ENCODE measurements at places on chromosomes 2 and 18.

DNA sequence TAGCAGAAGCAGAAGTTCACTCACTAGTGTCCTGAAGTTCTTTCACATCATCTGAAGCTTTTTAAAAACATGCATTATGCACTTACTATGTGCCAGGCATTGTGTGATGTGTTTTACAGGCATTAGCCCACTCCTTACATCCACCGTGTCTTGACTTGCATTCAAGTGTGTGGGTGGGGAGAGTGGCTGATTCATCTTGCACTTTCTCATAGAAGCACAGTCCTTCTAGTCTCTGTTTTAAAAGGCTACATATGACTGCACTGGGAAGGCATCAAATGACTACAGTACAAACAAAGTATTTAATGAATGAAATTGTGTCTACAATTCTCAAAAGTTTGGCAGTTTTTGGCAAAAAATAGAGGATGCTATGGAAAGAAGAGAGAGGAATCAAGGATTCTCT lies 21.6 kb upstream of the DSC3 start:
- DNase-seq: no peak

GRCh38 chr18:55830544-55830943 lies 242.6 kb upstream of the TCF4 start:
- DNase-seq: no peak

DNA sequence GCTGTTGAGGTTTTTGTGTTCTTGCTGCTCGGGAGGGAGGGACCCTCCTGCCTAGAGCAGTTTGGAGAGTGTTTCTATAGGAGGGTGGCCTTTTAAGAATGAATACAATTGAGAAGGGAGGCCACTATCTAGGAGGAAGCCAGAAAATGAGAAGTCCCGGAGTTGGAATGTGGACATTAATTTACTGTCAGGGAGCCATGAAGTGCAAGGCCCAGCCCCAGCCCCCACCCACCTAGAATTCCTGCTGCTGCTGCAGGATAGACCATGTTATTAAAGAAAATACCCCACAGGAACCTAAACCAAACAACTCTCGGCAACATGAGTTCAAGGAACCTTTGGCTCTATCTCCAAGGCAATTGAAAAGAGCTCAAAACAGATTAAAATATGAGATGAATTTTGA lies 46.0 kb downstream of the ZBTB7C start:
- no peak for DNase-seq

- DNase-seq: no peak
These were observed 285.3 kb downstream of the SOX11 start for GRCh38 chr2:5977477-5977876.

DNA sequence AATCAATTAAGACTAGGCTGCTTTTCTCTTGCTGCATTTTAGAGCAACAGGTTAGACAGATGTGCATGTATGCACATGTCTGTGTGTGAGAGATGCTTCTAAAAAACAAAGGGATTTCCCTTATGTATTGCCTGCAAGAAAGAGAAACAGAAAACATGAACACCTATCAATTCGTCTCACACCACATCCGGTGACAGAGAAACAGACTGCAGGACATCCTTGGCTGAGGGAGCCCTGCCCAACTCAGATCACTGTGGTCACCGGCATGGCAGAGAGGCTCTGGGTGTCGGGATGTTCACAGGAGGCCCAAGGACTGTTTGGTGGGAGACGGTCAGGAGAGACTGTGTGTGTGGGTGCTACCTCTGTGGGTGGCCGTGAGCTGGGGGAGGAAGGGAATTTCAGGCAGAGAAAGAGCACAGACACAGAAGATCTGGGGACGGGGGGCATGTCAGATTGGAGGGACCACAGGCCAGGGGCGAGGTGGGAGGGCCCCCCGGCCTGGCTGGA lies 24.9 kb downstream of the FHL2 start:
- no peak for DNase-seq

- no peak for DNase-seq
These were observed 167.8 kb downstream of the PRPF40A start for GRCh38 chr2:152549423-152549822.

DNA sequence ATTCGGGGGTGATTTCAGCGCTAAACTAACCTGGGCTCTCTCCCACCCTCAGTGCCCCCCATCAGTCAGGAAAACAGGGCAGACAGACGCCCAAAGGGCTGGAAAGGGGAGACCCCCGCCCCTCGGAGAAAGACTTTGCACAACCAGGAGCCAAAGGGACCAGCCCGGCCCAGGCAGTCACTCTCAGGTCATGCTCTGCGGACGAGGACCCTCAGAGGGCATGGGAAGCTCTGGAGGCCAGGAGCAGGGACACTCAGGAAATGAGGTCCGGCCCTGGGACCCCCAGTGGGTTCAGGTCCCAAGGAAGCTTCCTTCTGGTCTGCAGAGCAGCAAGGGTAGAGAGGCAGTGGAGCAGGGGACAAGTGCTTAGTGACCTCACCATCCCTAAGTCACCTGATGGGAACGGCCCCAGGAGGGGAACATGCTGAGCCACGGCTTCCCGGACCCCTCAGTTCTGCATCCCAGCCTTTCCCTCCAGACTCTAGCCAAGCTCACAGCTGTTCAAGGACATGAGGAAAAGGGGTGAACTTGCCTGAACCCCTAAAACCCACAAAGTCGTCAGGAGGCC lies 88.0 kb upstream of the GPC1 start:
- DNase-seq: no peak

GRCh38 chr18:77634494-77634893 lies 384.8 kb downstream of the GALR1 start:
- DNase-seq: no peak

DNA sequence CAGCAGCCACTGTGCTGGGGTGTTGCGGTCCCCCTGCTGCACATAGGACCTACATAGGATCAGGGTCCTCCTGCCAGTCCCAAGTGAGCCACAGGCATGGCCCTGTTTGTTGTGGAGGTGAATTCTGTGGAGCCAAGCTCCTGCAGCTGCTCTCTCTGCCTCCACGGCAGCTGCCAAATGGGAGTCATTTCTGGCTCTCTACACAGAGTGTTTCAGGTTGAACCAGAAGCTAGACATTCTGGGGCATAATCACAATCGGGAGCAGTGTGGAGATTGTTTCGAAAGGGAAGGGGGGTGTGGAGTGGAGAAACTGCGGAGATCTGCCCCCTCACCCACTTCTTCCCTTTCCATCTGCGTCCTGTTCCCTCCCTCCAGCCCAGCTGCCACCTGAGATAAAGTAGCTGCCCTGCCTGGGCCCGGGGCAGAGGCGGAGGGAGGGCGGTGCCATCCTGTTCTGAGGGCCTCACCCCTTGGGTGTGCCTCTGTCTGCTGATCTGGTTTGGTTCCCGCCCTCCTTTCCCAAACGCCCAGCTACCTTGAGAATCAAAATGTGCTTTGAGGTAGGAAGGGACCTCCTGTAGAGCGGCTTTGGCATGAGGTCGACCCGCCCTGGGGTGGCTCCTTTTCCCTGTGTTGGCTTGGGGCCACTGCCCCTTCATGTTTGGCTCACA lies 139.4 kb downstream of the WDSUB1 start:
- no peak for DNase-seq

- DNase-seq: no peak
These were observed 366.4 kb upstream of the FSIP2 start for GRCh38 chr2:185372188-185372587.

DNA sequence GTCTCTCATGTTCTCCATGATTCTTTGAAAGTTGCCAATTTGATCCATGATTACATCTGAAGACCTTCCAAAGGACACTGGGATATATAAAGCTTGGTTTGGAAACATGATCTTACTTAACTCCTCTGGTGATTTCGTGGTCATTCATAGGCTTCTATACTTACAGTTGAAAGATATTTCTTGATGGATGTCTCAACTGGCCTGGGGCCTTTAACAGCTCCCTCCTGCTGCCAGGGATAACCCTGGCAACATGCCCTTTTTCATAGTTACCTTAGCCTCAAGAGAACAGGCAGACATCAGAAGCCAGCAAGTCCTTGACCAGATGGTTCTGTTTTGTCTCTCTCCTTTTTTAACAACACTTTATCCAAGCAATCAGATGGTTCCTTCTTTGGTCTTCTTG lies 23.5 kb upstream of the MFF start:
- DNase-seq: no peak

DNA sequence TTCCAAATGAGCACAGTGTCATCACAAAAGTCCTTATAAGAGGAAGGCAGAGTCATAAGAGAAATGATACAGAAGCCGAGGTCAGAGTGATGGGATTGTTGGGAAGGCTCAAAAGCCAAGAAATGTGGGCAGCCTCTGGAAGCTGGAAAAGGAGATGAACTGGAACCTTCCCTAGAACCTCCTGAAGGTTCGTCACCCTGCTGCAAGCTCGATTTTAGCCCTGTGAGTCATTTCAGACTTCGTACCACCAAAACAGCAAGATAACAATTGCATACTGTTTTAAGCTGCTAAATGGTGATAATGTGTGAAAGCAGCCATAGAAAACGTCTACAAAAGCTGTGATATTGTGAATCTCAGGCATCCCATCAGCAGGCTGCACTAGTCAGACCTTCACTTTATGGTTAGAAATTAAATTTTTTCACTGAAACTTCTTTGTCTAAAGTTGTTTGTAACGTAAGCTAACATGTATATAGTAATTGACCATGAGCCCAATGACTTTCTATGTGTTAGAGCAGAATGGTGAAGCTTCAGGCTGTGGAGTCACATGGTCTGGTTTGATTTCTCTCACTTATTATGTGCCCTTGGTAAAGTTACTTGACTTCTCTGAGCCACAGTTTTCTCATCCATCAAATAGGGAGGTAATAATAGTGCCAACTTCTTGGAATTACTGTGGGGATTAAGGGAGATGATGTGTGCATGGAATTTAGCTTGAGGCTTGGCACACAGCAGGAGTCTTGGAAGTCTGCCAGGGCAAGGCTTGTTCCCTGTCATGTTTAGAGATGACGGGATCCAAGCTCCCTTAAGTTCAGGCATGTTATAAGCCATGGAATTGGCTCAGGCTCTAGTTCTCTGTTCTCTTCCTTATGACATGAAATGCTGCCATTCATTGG lies 132.0 kb upstream of the CCDC195 start:
- DNase-seq: peak; percentile 62

- no peak for DNase-seq
These were observed 677.5 kb upstream of the FSHR start for GRCh38 chr2:49831698-49832367.

DNA sequence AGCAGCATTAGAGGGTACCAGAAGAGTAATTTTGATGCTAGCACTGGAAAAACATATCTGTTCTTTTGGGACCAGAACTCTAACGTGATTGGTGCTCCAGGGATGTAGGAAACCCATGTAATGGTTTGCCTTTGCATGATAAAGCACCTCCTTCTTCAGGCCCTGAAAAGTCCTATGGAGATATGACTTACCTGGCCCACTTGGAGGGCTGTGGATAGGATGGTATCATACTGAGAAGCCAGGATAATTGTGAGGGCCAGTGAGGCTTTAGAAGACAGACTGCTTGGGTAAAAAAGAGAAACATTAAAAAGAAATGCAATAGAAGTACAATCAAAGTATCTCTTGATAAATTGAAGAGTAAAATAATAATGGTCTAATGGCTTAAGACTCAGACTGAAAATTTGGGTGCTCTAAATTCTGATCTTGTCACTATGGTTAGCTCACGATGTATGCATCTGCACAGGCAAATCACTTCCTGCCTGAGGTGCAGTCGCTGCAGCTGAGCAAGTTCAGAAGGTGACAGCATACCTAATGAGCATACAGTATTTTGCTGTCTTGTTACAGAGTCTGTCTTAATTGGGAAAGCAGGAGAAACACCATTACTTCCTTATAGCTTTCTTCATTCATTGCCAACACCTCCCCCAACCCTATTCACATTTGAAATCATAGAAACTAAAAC lies 371.5 kb downstream of the NUP35 start:
- no peak for DNase-seq

DNA sequence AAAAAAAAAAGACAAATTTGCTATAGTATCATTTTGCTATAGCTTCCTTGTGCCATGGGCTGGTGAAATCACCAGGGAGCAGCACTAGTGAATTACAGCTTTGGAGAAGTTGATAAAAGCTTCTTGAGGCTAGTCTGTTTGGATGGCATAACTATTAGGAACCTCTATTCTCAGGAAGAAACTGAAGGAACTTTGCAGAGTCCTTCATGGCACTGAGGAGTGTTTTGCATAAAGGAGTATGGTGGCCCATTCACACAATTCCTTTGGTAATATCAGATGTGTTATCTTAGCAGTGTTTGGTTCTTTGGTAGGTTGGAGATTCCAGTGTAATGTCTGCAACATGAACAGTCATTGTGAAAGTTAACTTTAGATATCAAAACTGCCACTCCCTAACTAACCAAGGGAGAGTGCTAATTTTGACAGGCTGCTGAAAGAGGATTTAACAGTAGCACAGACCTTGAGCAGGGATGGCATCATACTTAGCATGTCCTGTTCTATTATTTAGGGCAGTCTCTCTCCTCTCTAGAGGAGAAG lies 76.6 kb upstream of the ZFP36L2 start:
- no peak for DNase-seq

GRCh38 chr2:173298536-173299097 lies 56.1 kb upstream of the CDCA7 start:
- DNase-seq: no peak

DNA sequence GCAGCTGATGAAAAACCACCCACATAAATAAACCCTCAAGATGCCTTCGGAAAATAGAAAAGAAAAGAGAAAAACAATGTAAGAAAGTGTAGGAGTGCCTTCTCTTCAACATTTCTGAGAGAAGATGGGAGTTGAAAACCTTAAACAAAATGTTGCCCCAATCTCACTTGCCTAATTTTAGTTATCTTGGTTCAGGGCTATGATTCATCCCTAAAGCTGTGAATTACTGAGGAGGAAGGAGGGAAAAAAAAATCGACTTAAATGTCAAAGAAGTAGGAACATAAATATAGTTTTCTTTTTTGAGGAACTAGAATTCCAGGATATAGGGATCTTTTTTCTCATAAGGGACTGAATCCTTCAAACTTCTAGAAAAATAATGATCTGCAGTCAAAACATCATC lies 360.3 kb downstream of the TGIF1 start:
- no peak for DNase-seq

- DNase-seq: no peak
These were observed 394.5 kb downstream of the ALK start for GRCh38 chr2:29526587-29527586.

DNA sequence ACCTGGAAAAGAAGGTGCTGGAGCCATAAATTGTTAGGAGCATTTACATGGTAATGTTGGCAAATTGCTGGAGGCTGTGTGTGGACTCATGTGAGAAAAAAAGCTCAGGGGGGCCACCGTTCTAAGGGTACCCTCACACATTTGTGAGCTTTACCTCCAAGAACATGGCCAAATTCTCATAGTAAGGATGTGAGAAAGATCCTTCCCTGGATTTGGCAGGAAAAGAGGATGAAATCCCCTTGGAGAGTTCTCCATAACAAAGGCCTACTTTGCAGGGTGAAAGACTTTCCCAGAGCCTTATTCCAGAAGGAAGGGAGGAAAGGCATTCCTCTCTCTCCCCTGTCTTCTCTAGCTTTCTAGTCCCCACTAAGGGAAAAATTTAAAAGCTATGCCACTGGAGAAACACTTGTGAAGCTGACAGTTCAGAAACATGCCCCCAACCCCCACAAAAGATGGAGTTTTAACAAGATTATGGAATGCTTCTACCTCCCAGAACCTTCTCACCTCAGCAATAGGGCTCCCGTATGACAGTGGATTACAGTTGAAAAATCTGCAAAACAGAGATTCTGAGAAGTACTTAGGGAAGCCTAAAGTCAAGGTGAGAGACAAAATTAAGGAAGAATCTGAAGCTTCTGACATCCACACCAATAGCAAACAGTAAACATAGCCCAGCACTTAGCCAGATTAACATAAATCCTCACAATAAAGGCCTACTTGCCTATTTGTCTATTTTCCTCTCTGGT lies 20.2 kb upstream of the ERMN start:
- DNase-seq: no peak

All from COR-L47 (cell line).